ENCODE measurements at places on chromosomes 5 and 9.

GRCh38 chr9:73780916-73781315 lies 629.3 kb downstream of the ANXA1 start:
- DNase-seq = peak; percentile 48

- DNase-seq = no peak
Observed at GRCh38 chr5:156513123-156513815, 186.3 kb downstream of the SGCD start.

DNA sequence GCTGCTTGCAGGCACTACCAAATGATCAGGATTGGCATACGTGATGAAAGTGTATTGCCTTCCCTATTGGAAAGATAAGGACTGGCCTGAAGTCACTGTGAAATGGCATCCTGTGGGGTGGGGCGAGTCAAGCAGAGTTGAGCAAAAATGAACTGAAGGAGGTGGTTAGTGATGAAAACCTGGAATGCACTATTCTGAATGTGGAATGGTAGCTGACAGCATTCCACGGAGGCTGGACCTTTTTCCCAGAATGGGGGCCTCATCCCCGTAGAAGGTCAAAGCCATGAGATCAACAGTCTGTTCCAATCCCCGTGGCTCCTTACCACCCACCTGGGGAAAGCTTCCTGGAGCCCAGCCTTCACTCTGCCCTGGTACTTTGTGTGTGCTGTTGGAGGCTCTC lies 37.7 kb downstream of the ASS1 start:
- DNase-seq = no peak

DNA sequence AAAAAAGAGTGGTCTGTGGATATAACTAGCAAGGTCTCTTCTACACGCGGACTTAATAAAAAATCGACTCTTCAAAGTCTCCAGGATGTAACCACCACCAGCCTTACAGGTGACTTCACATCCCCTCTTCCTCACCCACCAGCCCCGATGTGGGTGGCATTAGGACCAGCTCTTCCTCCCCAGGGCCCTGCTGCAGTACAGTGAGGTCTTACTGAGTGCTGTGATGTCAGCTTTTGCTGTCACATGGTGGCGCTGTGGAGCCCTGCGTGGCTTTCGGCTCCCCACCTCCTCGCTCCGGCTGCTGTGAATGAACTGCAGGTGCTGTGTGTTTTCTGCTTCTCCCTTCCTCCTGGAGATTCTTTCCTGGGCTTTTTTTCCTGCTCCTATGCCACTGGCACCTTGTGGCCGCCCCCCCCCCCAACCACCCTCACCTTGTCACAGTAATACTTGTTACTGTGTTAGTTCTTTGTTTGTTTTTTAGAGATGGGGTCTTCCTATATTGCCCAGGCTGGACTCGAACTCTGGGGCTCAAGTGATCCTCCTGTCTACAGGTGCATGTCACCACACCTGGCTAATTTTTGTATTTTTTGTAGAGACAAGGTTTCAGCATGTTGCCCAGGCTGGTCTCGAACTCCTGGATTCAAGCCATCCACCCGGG lies 15.8 kb upstream of the RAPGEF1 start:
- DNase-seq = peak; percentile 84

DNA sequence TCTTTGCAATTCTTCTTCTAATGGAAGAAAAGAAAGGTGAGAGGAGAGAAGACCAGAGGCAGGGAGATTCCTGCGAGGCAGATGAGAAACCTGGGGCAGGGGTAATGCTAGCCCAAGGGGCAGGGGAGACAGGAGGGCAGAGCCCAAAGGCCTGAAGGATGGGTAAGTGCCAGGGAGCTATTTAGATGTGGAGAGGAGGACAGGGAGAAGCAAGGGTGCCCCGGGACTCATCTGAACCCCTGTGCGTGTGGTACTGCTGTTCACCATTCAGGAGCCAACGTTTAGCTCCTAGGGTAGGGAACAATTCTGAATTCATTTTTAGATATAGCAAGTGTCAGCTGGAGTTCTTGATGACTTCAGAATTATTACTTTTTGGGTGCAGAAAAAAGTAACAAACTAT lies 122.7 kb upstream of the ALDH1B1 start:
- DNase-seq = no peak

DNA sequence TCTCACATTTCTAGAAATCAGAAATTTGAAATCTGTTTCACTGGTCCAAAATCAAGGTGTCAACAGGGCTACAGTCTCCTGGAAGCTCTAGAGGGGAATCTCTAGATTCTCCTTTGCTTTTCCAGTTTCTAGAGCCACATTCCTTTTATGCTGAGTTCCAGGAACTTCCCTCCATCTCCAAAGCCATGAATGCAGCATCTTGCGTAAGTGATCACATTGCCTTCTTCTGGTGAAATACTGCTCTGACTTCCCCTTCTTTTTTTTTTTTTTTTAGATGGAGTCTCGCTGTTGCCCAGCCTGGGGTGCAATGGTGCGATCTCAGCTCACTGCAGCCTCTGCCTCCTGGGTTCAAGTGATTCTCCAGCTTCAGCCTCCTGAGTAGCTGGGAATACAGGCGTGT lies 23.8 kb downstream of the GDA start:
- no peak for DNase-seq

GRCh38 chr5:127290946-127291693 lies 524 bp downstream of the MEGF10 start:
- no peak for DNase-seq

GRCh38 chr9:98516897-98517503 lies 191.7 kb downstream of the GABBR2 start:
- DNase-seq = no peak

- no peak for DNase-seq
Observed at GRCh38 chr5:139812836-139813805, 17.5 kb downstream of the PSD2 start.

GRCh38 chr9:20353524-20353923 lies 268.8 kb downstream of the MLLT3 start:
- DNase-seq = no peak

GRCh38 chr9:83432104-83432627 lies 106.0 kb downstream of the FRMD3 start:
- peak; percentile 54 for DNase-seq

GRCh38 chr9:100626949-100627348 lies 49.1 kb downstream of the CAVIN4 start:
- no peak for DNase-seq

- no peak for DNase-seq
Observed at GRCh38 chr5:148230240-148230639, 8.1 kb upstream of the MARCOL start.

DNA sequence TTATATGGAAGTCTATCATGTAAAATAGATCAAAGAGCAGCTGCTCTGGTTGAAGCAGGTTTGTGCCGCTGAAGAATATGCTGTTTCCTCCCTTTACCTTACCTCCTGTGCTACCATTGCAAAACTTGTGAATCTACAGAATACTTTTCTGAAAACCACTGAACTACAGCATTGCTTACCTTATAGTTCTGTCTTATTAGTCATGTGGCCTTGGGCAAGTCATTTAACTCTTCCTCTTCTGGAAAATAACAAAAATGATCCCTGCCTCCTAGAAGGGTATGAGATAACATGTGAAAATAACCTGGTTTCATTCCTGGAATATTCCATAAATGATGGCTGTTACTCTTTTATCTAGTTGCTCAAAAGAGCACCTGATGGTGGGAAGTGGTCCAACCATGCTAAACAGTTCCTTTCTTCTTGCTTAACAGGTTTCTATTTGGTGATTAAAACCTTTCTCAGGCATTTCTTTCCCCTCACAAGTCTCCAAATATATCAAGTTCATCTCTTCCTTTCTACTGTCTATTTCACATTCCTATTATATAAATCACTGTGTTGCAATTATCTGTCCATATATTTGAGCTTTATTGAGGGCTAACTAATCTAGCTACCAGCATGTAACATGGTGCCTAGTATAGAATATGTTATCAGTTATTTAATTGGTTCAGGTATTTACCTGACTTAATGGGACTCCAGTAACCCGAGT lies 15.0 kb downstream of the TRIM32 start:
- DNase-seq = no peak

DNA sequence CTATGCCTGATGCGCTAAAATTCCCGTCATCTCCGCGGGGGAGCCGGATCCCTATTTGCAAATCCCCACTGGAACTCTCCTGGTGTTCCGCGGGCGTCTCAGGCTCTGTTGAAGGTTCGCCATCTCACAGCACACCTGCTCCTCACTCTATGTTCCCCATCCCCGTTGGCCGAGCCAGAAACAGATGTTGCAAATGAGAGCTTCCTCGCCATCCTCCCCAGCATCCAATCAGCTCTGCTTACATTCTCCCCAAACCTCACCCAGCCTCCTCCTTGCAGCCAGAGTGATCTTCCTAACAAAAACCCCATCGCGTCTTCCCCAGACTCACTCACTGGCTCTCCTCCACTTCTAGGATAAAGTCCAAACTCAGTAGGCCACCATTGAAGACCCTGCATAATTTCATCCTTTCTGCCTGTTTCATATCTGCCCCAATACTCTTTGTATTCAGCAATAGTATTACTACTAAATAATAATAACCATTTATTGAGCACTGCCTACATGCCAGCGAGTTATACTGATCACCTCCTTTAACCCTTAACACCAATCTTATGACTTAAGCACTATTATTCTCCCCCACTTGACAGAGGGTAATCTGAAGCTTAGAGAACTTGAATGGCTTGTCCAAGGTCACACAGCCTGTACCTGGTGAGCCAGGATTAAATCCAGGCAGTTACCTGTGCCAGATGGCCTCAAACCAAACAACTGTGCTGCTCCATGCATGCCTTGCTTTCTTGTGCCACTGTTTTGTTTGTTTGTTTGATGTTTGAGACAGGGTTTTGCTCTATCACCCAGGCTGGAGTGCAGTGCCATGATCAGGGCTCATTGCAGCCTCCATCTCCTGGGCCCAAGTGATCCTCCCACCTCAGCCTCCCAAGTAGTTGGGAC lies 14.0 kb downstream of the AQP7 start:
- no peak for DNase-seq

GRCh38 chr5:172870291-172870714 lies 36.3 kb downstream of the ERGIC1 start:
- peak; percentile 28 for DNase-seq

- no peak for DNase-seq
Observed at GRCh38 chr9:6942406-6942805, 184.6 kb downstream of the KDM4C start.

- no peak for DNase-seq
Observed at GRCh38 chr5:56632199-56632598, 183.2 kb upstream of the MAP3K1 start.

DNA sequence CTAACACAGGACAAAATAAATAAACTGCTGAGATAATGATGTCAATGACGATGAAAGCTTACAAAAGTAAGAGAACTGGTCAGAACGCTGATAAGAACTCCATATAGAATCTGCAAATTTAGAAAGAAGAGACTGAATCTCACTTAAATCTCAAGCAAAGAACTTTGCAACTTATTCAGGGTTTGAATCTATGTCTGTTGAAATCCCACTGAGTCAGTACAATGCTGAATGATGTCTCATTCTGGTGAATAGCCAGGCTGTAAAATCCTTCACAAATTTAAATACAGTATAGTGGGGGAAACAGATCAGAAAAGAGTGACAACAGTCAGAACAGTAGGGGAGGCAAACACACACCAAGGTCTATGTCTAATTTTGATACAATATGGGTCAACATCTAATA lies 38.9 kb upstream of the NR3C1 start:
- DNase-seq = no peak

- peak; percentile 47 for DNase-seq
Observed at GRCh38 chr5:80399526-80400239, 8.2 kb upstream of the ZFYVE16 start.

GRCh38 chr5:126115059-126115629 lies 308.1 kb upstream of the GRAMD2B start:
- no peak for DNase-seq

GRCh38 chr5:68872088-68872839 lies 221.6 kb upstream of the SLC30A5 start:
- no peak for DNase-seq

- no peak for DNase-seq
Observed at GRCh38 chr9:36812556-36812955, 221.5 kb downstream of the PAX5 start.

- no peak for DNase-seq
Observed at GRCh38 chr5:1032011-1032410, 23.4 kb downstream of the NKD2 start.

- DNase-seq = no peak
Observed at GRCh38 chr5:173781432-173781815, 106.7 kb upstream of the CPEB4 start.

DNA sequence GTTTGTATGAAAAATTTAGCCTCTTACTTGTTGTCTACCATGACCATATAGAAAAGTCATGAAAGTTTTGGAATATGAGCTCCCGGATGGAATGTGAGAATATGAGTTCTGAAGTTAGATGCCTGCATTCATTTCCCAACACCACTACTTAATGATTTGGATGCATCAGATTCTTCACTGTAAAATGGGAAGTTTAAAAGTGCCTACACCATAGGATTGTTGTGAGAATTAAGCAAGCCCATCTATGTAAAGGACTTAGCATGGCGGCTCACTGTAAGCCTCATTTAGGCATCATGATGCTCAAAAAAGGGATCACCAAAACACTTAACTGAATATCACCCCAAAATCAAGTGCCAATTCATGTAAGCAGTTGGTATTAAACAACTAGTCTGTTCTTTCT lies 177.3 kb downstream of the RAB3C start:
- no peak for DNase-seq

- DNase-seq = no peak
Observed at GRCh38 chr5:13331585-13331984, 612.9 kb downstream of the DNAH5 start.

- DNase-seq = no peak
Observed at GRCh38 chr5:1281038-1281882, 13.6 kb downstream of the TERT start.

- peak; percentile 58 for DNase-seq
Observed at GRCh38 chr9:128689820-128690683, 1.0 kb downstream of the SET start.
